T-helper 2 cell treated with Interferon-gamma antibody and Interleukin-4, amounts not matched to agents 5 μg/mL and 100 μg/mL, for 36 hours (primary cell): ENCODE measurements at places on chromosomes 2 and 18.

- H3K4me3 ChIP-seq = no peak overlapping the region
- H3K36me3 ChIP-seq = peaks cover 75% of the 10 kb centered on the region
- no peak for DNase-seq
- H3K27me3 ChIP-seq = no peaks in the 10 kb centered on the region
These were observed 22.2 kb downstream of the BUB1 start for GRCh38 chr2:110655701-110656100.

DNA sequence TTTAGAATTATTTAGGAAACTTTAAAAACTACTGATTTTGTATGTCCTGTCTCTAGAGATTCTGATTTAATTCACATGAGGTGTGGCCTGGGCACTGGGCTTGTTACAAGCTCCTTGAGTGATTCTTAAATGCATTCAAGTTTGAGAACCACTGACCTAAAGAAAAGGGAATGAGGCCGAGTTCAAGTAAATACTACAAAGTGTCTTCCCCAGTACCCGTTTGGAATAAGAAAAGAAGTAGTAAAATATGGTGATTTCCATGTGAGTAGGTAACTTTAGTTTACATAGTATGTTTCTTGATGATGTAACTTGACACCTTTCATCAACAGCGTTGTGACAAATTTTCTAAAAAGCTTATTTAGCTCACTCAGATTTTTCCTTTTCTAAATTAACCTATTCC, 1022.9 kb upstream of the NRXN1 start:
- H3K4me3 ChIP-seq = no peak overlapping the region
- no peaks in the 10 kb centered on the region for H3K36me3 ChIP-seq
- H3K27me3 ChIP-seq = no peaks in the 10 kb centered on the region
- H3K27ac ChIP-seq = no peak overlapping the region

DNA sequence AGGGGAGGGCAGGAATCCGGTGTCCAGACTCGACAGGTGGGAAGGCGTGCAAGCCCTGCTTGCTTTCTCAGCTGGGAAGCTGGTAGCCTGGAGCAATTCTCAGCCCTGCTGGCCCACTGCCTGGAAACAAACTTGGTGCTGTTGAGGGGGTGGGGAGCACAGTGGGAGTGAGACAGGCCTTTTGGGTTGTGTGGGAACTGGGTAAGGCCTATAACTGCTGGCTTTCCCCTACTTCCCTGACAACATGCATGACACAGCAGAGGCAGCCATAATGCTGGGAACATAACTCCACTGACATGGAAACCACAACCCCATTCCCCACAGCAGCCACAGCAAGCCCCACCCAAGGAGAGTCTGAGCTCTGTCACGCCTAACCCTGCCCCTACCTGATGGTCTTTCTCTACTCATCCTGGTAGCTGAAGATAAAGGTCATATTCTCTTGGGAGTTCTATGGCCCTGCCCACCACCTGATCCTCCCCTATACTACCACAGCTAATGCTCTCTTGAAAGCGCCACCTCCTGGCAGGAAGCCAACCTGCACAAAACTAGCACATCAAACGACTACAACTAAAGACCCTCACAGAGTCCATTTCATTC, 122.9 kb upstream of the ACVR1C start:
- no peak overlapping the region for H3K27ac ChIP-seq
- H3K4me3 ChIP-seq = no peak overlapping the region
- no peaks in the 10 kb centered on the region for H3K27me3 ChIP-seq
- DNase-seq = no peak
- H3K36me3 ChIP-seq = peaks cover 66% of the 10 kb centered on the region
- H3K4me1 ChIP-seq = peaks cover 33% of the 10 kb centered on the region

DNA sequence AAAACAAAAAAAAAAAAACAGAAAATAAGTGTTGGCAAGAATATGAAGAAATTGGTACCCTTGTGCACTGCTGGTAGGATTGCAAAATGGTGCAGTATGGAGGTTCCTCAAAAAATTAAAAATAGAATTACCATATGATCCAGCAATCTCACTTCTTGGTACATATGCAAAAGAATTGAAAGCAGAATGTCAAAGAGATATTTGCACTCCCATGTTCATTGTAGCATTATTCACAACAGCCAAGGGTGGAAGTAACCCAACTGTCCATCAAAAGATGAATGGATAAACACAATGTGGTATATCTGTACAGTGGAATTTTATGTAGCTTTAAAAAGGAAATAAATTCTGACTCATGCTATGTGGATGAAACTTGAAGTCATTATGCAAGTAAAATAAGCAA, 72.8 kb upstream of the POU3F3 start:
- no peaks in the 10 kb centered on the region for H3K4me1 ChIP-seq
- no peak overlapping the region for H3K4me3 ChIP-seq
- H3K27me3 ChIP-seq = no peaks in the 10 kb centered on the region
- no peaks in the 10 kb centered on the region for H3K36me3 ChIP-seq
- no peak for DNase-seq
- no peak overlapping the region for H3K27ac ChIP-seq

DNA sequence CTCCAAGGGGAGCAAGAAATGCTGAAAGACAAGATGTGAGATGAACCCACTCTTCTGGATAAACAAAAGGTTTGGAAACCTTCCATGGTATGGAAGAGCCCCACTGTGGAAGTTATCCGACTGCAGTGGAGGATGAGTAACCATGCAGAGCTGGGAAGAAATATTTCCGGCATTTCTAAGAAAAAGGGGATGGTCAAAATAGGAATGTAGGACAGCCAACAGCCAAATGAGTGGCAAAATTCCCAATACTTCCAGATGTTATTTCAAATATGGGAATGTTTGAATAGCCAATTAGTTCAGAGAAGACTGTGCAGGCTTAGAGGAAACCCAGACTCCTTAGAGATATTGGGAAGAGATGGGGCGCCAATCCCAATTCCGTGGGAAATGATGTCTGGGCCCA, 246.8 kb downstream of the RAD51AP2 start:
- H3K4me3 ChIP-seq = no peak overlapping the region
- H3K27me3 ChIP-seq = no peaks in the 10 kb centered on the region
- H3K4me1 ChIP-seq = no peaks in the 10 kb centered on the region
- H3K27ac ChIP-seq = no peak overlapping the region
- no peaks in the 10 kb centered on the region for H3K36me3 ChIP-seq

GRCh38 chr2:152796941-152797340, 78.5 kb downstream of the ARL6IP6 start:
- DNase-seq = no peak
- no peaks in the 10 kb centered on the region for H3K4me1 ChIP-seq
- H3K4me3 ChIP-seq = no peak overlapping the region
- H3K27ac ChIP-seq = no peak overlapping the region
- H3K36me3 ChIP-seq = no peaks in the 10 kb centered on the region

DNA sequence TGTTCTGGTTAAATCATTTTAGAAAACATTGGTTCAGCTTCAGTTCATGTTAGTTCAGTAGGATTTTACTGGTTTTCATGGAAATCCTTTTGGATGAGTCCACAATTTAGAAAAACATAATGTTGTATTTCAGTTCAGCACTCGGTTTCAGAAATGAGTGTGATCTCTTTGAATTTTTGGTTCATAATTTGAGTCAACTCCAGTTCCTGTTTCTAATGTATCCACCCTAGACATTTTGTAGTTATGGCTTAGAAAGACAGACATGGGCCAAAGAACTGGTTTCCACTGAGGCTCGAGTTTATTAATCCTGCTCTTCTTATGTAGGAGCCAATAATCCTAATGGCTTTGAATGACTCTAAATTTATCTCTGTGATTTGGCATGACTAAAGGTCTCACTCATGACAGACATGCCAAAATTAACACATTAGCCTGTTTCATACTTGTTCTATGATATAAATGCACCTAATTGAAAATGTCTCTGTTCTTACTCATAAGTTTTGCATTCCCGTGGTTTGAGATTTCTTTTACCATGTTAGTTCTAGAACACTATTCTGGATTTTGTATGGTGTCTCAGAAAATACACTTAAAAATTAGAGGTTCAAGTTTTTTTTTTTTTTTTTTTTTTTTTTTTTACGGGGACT, 82.3 kb upstream of the SPRED2 start:
- H3K4me1 ChIP-seq = no peaks in the 10 kb centered on the region
- H3K4me3 ChIP-seq = no peak overlapping the region
- no peaks in the 10 kb centered on the region for H3K36me3 ChIP-seq
- no peak overlapping the region for H3K27ac ChIP-seq

DNA sequence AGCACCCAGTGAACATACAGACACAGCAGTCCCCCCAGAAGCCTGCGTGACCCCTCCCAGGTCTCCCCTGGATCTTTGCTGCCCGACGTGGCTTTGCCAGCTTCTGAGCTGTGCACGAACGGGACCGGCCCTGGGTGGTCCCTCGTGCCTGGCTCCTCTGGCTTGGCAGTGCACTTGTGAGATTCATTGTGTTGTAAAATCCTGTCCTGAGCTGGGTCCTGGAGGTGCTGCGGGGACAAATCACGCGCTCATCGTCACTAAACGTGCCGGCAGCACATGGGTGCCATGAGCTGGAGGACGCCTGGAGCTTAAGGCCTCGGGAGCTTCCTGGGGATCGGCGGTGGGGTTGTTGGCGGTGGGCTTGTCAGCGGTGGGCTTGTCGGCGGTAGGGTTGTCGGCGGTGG, 104.9 kb downstream of the FAM210A start:
- peaks cover 19% of the 10 kb centered on the region for H3K4me1 ChIP-seq
- peaks cover 4% of the 10 kb centered on the region for H3K36me3 ChIP-seq
- H3K27ac ChIP-seq = no peak overlapping the region
- no peak for DNase-seq

GRCh38 chr2:102489646-102490045, 16.6 kb downstream of the SLC9A4 start:
- no peaks in the 10 kb centered on the region for H3K36me3 ChIP-seq
- peaks cover 8% of the 10 kb centered on the region for H3K4me1 ChIP-seq
- no peak overlapping the region for H3K4me3 ChIP-seq
- no peak overlapping the region for H3K27ac ChIP-seq

- no peak overlapping the region for H3K27ac ChIP-seq
- H3K4me3 ChIP-seq = no peak overlapping the region
- peaks cover 14% of the 10 kb centered on the region for H3K36me3 ChIP-seq
- no peaks in the 10 kb centered on the region for H3K4me1 ChIP-seq
- no peaks in the 10 kb centered on the region for H3K27me3 ChIP-seq
- no peak for DNase-seq
These were observed 56.6 kb downstream of the ATIC start for GRCh38 chr2:215368493-215368809.

GRCh38 chr2:113976277-113976928, 86.5 kb downstream of the ACTR3 start:
- H3K27me3 ChIP-seq = no peaks in the 10 kb centered on the region
- peaks cover 11% of the 10 kb centered on the region for H3K4me1 ChIP-seq
- H3K27ac ChIP-seq = no peak overlapping the region
- no peak for DNase-seq

GRCh38 chr18:49169037-49169521, 218.3 kb upstream of the SMAD7 start:
- H3K36me3 ChIP-seq = peaks cover 15% of the 10 kb centered on the region
- peaks cover 33% of the 10 kb centered on the region for H3K4me1 ChIP-seq
- H3K27ac ChIP-seq = peak overlapping the region; percentile 10
- DNase-seq = no peak
- H3K27me3 ChIP-seq = no peaks in the 10 kb centered on the region

GRCh38 chr2:118056165-118056534, 32.1 kb upstream of the INSIG2 start:
- no peak for DNase-seq
- no peak overlapping the region for H3K27ac ChIP-seq
- H3K36me3 ChIP-seq = no peaks in the 10 kb centered on the region
- peaks cover 5% of the 10 kb centered on the region for H3K4me1 ChIP-seq
- H3K4me3 ChIP-seq = no peak overlapping the region

DNA sequence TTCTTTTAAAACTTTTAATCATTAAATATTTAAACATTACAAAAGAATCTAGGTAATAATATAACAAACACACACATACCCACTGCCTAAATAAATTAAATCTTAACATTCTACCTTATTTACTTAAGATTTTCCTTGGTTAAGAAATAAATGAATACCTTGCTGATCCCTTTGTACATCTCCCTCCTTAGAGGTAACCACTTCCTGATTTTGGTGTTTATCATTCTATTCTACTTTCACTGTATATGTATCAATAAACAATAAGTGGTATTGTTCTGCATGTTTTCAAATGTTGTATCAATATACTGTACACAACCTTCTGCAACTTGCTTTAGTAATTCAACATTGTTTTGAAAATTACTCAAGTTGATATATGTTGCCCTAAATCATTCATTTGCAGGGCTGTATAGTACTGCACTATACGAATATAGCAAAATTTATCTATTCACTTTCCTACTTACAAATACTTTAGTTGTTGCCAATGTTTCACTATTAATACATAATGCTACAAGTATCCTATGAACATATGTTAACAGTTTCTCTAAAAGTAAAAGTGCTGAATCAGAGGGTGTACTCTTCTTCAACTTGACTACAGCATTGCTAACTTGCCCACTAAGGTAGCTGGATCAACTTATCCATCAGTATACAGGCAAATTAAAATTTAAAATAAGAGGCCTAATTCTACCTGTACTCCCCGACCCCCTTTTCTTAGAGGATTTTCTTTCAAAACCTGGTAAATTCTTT, 65.8 kb downstream of the MEMO1 start:
- peak overlapping the region; percentile 64 for H3K27ac ChIP-seq
- H3K4me3 ChIP-seq = no peak overlapping the region
- H3K36me3 ChIP-seq = peaks cover 11% of the 10 kb centered on the region
- DNase-seq = no peak

GRCh38 chr18:25278394-25278793, 73.6 kb downstream of the ZNF521 start:
- peaks cover 4% of the 10 kb centered on the region for H3K27me3 ChIP-seq
- no peak overlapping the region for H3K27ac ChIP-seq
- H3K36me3 ChIP-seq = no peaks in the 10 kb centered on the region
- H3K4me1 ChIP-seq = no peaks in the 10 kb centered on the region
- no peak for DNase-seq
- H3K4me3 ChIP-seq = no peak overlapping the region

DNA sequence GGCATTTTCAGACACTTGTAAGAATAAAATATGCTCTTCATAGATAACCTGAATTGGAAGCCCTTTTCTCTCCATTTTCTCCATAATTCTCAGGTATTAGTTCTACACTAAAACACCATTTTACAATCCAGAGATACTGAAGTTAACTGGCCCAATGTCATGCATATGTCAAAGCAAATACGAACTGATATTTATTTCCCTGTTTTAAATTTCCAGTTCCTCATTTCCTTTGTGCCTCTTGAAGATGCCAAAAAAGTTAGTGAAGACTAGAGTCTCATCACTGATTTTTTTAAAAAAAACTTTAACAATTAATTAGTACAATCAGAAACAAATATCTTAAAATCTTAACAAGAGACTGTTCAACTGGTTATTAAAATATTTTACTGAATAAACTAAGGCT, 52.8 kb upstream of the ITGB6 start:
- no peaks in the 10 kb centered on the region for H3K36me3 ChIP-seq
- peaks cover 10% of the 10 kb centered on the region for H3K27me3 ChIP-seq
- DNase-seq = no peak
- no peaks in the 10 kb centered on the region for H3K4me1 ChIP-seq
- no peak overlapping the region for H3K27ac ChIP-seq

- no peak for DNase-seq
- H3K27me3 ChIP-seq = no peaks in the 10 kb centered on the region
- peak overlapping the region; percentile 88 for H3K27ac ChIP-seq
- peaks cover 42% of the 10 kb centered on the region for H3K4me1 ChIP-seq
- peaks cover 16% of the 10 kb centered on the region for H3K36me3 ChIP-seq
- peak overlapping the region; percentile 88 for H3K4me3 ChIP-seq
These were observed 1.7 kb downstream of the RTN4 start for GRCh38 chr2:55048508-55049042.

- H3K27ac ChIP-seq = no peak overlapping the region
- H3K27me3 ChIP-seq = peaks cover under 1% of the 10 kb centered on the region
- H3K36me3 ChIP-seq = no peaks in the 10 kb centered on the region
- no peak overlapping the region for H3K4me3 ChIP-seq
- DNase-seq = no peak
These were observed 151.9 kb downstream of the FHOD3 start for GRCh38 chr18:36449451-36449850.
